ENCODE measurements at places on chromosomes 13 and 19.

DNA sequence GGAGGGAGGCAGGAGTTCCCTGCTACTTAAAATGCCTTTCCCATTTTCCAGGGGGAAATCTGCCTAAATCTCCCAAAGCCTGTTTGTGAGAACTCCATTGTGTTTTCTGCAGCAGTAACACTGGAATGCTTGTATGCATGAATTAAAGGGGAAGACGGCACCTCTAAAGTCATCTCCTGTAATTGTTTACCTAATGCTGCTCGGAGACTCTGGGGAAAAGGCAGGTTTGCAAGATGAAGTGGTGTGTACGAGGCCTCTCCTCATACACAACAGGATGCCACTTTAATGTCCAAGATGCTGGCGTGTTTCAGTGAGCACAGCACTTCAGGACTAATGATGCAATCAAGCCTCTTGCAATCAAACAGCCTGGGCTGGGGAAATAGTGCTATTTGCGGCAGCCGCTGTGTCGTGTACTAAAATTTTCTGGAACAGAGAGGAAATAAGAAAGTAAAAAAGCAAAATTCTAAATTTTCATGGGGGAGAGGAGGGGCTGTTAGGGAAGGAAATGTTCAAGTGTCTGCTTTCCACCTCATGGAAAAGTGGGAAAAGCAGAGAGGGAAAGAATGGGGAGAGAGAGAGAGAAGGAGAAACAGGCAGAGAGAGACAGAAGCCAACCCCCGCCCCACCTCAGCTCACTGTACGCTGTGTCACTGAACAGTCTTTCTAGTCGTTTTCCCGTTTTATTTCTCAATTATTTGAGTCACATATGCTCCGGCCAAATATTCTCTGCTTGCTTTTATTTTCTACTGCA lies 32.9 kb downstream of the TSHZ3 start:
- DNase-seq, result no peak

DNA sequence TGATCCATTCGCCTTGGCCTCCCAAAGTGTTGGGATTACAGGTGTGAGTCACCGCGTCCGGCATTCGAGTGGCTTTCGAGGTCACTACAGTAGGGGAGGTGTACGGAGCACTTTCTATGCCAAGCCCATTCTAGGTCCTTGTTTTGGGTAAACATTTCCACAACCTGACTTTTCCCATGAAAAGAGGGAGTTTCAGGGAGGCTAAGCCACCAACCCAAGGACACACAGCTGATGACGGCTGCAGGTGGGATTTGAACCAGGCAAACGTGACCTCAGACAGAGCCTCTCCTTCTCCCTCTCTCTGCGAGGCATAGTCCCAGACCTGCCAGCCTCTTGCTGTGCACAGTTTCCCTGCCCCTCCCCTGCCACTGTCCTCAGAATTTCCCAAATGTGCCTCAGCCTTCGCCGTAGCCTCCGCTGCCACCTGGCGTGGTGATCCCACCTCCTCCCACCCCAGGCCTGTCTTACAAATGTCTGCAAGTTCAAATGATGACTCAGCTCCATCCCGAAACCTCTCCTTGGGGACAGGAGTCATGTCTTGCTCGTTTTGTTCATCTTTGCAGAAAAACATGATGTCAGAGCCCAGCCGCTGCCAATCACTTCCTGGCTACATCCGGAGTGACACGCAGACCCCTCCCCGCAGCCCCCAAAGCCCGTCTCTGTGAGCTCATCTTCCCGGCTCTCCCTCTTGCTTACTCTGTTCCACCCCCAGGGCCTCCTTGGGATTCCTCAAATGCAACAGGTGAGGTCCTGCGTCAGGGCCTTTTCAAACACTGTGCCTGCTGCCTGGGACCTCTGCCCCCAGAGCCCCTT lies 6.6 kb upstream of the GADD45B start:
- no peak for DNase-seq

GRCh38 chr19:10144361-10144760 lies 24.7 kb upstream of the EIF3G start:
- DNase-seq, result no peak

DNA sequence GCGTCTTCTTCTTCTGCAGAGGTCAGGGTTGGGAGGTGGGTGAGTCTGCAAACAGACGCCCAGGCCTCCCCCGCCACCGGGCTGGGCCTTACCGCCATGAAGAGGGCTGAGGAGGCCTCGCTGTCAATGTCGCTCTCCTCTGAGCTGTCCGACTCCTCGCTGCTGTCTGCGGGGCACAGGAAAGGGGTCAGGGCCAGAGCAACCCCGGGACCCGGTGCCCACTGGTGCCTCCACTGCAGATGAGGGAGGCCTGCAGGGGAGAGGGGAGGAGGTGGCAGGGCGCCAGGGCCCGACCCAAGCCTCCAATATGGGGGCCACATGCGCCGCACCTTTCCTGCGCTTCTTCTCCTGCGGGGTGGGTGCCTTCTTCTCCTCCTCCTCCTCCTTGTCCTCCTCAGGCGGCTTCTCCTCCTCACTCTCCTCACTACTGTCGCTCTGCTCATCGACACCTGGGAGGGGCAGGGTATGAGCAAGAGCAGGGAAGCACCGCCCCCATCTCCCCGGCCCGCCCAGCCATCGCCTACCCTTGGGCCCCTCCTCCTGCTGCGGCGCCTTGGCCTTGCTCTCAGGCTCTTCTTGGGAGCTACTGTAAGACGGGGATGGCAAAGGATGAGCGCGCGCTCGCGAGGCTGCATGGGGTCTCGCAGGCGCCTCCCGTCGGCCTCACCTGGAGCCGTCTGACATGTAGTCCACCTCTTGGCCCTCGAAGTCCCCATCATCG lies 5.5 kb upstream of the PSPN start:
- DNase-seq, result no peak

GRCh38 chr19:13207846-13208671 lies 57.8 kb downstream of the IER2 start:
- peak; percentile 69 for DNase-seq

GRCh38 chr13:76720416-76720815 lies 165.8 kb downstream of the KCTD12 start:
- no peak for DNase-seq

DNA sequence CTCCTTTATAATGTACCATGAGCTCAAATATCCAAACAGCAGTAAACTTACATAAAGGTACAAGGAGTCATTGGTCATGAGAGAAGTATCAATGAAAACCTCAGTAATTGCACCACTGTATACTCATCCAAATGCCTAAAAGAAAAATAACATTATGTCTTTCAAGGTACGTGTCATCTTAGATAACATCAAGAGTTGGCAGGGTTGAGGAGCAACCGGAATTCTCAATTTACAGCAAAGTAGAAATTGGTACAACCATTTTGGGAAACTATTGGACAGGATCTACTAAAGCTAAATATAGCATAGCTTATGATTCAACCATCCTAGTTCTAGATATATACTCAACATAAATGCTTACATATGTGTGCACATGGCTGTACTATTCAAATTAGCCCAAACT lies 502.8 kb downstream of the GPC6 start:
- no peak for DNase-seq

DNA sequence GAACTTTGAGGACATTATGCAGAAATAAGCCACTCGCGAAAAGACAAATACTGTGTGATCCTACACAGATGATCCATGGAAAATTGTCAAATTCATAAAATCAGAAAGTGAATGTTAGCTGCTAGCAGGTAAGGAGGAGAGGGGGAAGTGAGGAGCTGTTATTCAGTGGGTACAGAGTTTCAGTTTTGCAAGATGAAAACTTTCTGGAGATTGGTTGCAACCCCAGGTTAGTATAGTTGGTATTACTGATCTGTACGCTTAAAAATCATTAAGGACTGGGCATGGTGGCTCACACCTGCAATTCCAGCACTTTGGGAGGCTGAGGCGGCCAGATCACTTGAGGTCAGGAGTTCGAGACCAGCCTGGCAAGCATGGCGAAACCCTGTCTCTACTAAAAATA lies 17.9 kb downstream of the ZNF101 start:
- no peak for DNase-seq

DNA sequence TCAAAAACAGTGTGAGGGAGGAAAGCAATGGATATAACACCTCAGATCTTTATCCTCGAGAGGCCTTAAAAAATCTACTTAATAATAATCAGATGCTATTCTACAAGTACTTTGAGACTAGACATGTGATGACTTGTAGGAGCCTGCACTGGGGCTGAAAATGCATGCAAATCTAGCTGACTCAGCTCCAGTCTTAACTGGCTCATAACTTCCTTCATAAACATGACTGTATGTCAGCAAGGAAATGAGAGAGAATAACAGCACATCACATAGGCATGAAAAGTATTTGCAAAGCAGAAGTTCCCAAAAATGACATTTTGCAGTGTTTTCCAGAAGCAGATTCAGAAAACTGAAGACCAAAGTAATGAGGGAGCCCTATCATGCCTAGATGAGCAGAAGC lies 38.1 kb downstream of the PSG5 start:
- DNase-seq, result no peak

- no peak for DNase-seq
These were observed 9.0 kb downstream of the MIER2 start for GRCh38 chr19:335486-336066.

DNA sequence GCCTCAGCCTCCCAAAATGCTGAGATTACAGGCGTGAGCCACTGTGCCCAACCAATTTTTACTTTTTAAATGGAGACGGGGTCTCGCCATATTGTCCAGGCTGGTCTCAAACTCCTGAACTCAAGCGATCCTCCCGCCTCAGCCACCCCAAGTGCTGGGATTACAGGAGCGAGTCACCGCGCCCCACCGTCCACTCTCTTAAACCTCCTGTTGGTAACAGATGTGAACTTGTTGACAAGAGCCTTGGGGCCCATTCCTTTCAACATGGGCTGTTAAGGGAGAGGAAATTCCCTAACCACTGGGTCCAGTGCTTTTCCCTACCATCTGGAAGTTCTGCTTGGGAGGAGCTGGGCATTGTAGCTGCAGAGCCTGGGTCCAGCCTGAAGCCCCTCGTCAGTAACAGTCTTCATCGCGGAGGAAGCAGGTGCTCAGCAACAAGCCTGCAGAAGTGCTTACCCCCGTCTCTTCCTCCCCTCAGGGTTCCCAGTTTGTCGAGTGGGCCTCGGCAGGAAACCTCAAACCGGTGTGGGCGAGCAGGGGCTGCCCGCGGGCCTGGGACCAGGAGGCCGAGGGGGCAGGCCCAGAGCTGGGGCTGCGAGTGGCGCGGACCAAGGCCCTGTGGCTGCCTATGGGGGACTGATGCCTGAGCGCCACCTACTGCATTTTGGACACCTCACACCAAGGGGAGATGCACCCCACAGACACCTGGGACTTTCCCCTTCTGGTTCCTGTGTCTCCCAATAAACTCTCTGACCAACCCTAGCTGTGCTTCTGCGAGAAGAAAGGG lies 4.0 kb upstream of the FLT3LG start:
- peak; percentile 77 for DNase-seq
